CD14-positive monocyte (primary cell): ENCODE measurements at places on chromosomes 1 and 21. TPM values are rescaled to one million over a fixed set of nuclear protein-coding genes. Genes with fewer than 3 reads are reported as not detected.

DISP1 gene
- 0.34 TPM for polyA plus RNA-seq

DNA sequence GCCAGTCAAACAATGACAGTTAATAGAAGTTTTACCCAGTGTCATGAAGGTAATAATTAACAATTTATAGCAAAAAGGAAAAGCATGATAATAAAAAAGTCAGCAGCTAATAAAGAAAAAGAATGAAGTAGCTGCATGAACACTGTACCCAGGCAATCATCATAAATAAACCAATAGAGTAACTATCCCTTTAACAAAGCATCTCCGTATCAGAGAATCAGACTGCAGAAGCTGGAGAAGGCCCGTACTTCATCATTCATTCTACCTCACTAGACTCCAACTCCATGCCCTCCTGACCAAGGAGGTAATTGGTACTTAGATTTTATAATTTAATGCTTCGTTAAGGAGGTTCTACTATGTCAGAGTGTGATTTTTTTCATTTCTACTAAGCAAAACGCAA lies 140.5 kb downstream of the NEGR1 start:
- H3K27ac ChIP-seq, result no peak overlapping the region
- no peak for DNase-seq
- no peaks in the 10 kb centered on the region for H3K36me3 ChIP-seq
- no peaks in the 10 kb centered on the region for H3K4me1 ChIP-seq
- H3K4me3 ChIP-seq, result no peak overlapping the region
- no peaks in the 10 kb centered on the region for H3K27me3 ChIP-seq

DNA sequence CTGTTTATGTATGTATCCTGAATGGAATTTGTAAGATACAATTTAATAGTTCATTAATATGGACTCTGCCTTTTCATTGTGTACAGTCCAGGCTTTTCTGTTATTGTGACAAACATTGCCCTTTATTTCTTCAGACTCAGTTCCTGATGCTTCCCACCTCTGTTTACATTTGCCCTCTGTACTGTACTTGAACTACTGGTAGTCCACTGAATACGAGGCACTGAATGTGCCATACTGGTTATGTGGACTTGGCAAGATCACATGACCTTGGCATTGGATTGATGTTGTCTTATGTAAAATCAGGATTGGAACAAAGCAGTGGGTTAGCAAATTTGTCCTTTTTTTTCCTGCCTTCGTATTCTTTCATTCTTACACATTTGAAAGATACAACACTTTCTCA lies 27.8 kb downstream of the RALGPS2 start:
- no peaks in the 10 kb centered on the region for H3K27me3 ChIP-seq
- DNase-seq, result no peak
- H3K4me3 ChIP-seq, result no peak overlapping the region
- no peaks in the 10 kb centered on the region for H3K4me1 ChIP-seq
- H3K36me3 ChIP-seq, result no peaks in the 10 kb centered on the region

DYRK3 gene
- polyA plus RNA-seq, result 0.13 TPM in 1 of 2 replicates, not detected in the other

GRCh38 chr1:100613817-100614559 lies 76.0 kb downstream of the GPR88 start:
- H3K4me1 ChIP-seq, result no peaks in the 10 kb centered on the region
- no peak for DNase-seq
- H3K27ac ChIP-seq, result no peak overlapping the region
- H3K4me3 ChIP-seq, result no peak overlapping the region
- no peaks in the 10 kb centered on the region for H3K36me3 ChIP-seq
- no peaks in the 10 kb centered on the region for H3K27me3 ChIP-seq

DNA sequence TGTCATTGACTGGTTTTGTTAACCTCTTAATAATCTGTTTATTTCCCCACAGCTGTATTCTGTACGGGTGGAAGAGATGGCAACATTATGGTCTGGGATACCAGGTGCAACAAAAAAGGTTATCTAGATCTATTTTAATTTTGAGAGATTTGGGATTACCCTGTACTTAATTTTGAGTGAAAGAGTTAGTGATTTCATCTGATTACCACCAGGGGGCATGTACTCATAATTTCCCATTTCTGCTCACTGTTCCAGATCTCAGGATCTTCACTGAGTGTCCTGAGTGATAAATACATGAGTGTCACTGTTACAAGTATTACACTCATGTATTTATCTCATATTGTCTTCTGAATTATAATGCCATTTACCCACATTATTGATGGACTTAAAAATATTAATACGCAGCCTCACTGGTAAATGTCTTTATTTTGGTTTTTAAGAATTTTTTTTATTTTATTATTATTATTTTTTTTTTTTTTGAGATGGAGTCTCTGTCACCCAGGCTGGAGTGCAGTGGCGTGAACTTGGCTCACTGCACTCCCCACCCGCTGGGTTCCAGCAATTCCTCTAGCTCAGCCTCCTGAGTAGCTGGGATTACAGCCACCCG lies 27.4 kb downstream of the DTL start:
- peak; percentile 54 for DNase-seq
- H3K27me3 ChIP-seq, result no peaks in the 10 kb centered on the region
- no peak overlapping the region for H3K4me3 ChIP-seq
- no peaks in the 10 kb centered on the region for H3K4me1 ChIP-seq
- H3K36me3 ChIP-seq, result no peaks in the 10 kb centered on the region
- H3K27ac ChIP-seq, result no peak overlapping the region

DNA sequence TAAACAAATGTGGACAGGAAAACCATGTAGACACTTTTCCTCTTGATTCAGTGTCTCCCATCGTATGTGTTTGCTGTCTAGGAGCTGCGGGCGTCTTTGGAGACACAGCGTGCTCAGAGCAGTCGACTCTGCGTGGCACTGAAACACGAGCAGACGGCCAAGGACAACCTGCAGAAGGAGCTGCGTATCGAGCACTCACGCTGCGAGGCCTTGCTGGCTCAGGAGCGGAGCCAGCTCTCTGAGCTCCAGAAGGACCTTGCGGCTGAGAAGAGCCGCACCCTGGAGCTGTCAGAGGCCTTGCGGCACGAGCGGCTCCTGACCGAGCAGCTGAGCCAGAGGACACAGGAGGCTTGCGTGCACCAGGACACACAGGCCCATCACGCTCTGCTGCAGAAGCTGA lies 27.2 kb upstream of the DIP2A start:
- no peak for DNase-seq
- no peaks in the 10 kb centered on the region for H3K27me3 ChIP-seq
- peaks cover 49% of the 10 kb centered on the region for H3K36me3 ChIP-seq
- H3K4me1 ChIP-seq, result peaks cover 16% of the 10 kb centered on the region
- H3K27ac ChIP-seq, result peak overlapping the region; percentile 61

- no peaks in the 10 kb centered on the region for H3K4me1 ChIP-seq
- no peak overlapping the region for H3K27ac ChIP-seq
- no peak for DNase-seq
- H3K36me3 ChIP-seq, result no peaks in the 10 kb centered on the region
- no peak overlapping the region for H3K4me3 ChIP-seq
These were observed 47.5 kb upstream of the CSF3R start for GRCh38 chr1:36530261-36530660.

GRCh38 chr1:232046451-232047306 lies 420.1 kb downstream of the DISC1 start:
- H3K27ac ChIP-seq, result no peak overlapping the region
- H3K27me3 ChIP-seq, result no peaks in the 10 kb centered on the region
- no peak for DNase-seq
- H3K4me1 ChIP-seq, result peaks cover 10% of the 10 kb centered on the region

IL10 gene
- 15.8 and 68.1 TPM in 2 replicates for polyA plus RNA-seq

DNA sequence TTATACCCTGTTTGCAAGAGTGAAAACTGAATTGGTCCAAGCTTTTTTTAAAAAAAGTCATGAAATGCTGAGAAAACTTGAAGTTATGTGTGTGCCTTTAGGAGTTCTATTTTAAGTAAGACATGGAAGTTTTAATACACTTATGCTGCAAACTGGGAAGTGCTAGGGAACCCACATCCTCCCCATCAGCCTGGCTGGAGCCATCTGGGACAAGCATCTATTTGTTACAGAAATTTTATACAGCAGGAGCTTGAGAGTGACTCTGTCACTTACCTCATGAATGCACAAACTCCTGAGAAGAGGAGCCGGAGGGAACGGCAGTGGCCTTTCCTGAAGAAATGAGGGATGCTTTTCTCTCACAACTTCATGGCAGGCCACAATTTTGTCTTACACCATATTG lies 78.2 kb upstream of the SLC44A3 start:
- H3K27ac ChIP-seq, result peak overlapping the region; percentile 38
- peaks cover 43% of the 10 kb centered on the region for H3K4me1 ChIP-seq
- DNase-seq, result no peak
- H3K36me3 ChIP-seq, result no peaks in the 10 kb centered on the region

L1TD1 gene
- polyA plus RNA-seq, result 0.09 TPM in 1 of 2 replicates, not detected in the other

GRCh38 chr21:29888437-29888836 lies 51.4 kb downstream of the GRIK1 start:
- H3K36me3 ChIP-seq, result no peaks in the 10 kb centered on the region
- no peak for DNase-seq

DNA sequence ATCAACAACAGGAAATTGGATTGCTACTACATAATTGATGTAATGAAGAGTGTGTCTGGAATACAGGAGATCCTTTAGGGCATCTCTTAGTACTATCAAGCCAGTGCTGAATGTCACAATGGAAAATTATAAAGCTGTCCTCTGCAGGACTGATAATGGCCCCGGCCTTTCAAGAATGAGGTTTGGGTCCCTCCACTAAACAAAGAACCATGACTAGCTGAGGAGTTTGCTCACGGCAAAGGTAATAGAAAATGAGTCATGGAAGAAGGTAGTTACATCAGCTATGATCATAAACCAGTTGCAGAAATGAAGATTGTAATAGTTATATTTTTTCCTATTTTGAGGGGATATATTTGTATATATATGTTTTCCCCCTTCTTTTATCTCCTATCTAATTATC lies 145.8 kb downstream of the KCNJ6 start:
- DNase-seq, result no peak
- no peak overlapping the region for H3K27ac ChIP-seq
- H3K4me1 ChIP-seq, result no peaks in the 10 kb centered on the region
- no peaks in the 10 kb centered on the region for H3K27me3 ChIP-seq

DNA sequence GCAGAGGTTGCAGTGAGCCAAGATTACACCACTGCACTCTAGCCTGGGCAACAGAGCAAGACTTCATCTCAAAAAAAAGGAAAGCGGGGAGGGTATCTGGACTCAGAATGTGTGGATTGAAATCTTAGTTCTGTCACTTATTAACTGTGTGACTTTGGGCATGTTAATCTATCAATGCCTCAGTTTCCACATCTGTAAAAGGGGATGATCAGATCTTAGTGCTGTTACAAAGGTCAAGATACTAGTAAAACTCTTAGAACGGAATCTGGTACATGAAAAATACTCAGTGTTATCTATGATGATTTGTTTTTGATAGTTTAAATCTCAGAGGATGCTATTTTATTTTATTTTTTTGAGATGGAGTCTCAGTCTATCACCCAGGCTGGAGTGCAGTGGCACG lies 10.5 kb downstream of the FAM76A start:
- no peaks in the 10 kb centered on the region for H3K4me1 ChIP-seq
- peaks cover 49% of the 10 kb centered on the region for H3K36me3 ChIP-seq
- H3K27ac ChIP-seq, result no peak overlapping the region
- H3K27me3 ChIP-seq, result no peaks in the 10 kb centered on the region

- H3K4me3 ChIP-seq, result no peak overlapping the region
- H3K27me3 ChIP-seq, result no peaks in the 10 kb centered on the region
- no peaks in the 10 kb centered on the region for H3K4me1 ChIP-seq
These were observed 36.1 kb downstream of the RUNX3 start for GRCh38 chr1:24894002-24894401.

CELA2A gene
- not detected in 2 replicates for polyA plus RNA-seq

HUNK gene
- polyA plus RNA-seq, result not detected

DNA sequence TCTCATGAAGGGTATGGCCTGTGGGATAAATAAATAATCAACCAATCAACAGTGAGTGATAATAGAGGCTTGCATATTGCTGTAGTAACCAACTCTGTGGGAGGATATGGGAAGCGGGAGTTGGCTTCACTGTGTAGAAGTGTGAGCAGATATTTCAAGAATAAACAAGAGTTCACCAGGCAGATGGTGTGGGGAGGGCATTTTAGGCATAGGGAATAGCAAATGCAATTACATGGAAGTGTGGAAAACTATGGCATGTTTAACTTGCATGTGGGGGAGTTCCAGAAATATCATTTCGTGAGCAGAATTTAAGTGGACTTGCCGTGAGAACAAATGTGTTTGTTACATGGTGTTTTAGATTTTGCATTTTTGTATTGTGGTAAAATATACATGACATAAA lies 95.2 kb downstream of the SPATA46 start:
- H3K4me3 ChIP-seq, result no peak overlapping the region
- H3K27ac ChIP-seq, result no peak overlapping the region
- H3K27me3 ChIP-seq, result no peaks in the 10 kb centered on the region
- no peaks in the 10 kb centered on the region for H3K4me1 ChIP-seq

GRCh38 chr1:162561616-162562469 lies at the start of gene UAP1:
TSS of gene UAP1 (plus strand) at chr1:162561722. CDS start at chr1:162566069, 4,347 bp downstream.
- H3K36me3 ChIP-seq, result no peaks in the 10 kb centered on the region
- no peaks in the 10 kb centered on the region for H3K27me3 ChIP-seq
- peak within 1 kb of the TSS; percentile 86 for H3K4me3 ChIP-seq

THEM5 gene
- not detected for polyA plus RNA-seq

GRCh38 chr1:112257043-112257835 lies 138.8 kb upstream of the CTTNBP2NL start:
- no peaks in the 10 kb centered on the region for H3K27me3 ChIP-seq
- H3K27ac ChIP-seq, result no peak overlapping the region
- H3K36me3 ChIP-seq, result no peaks in the 10 kb centered on the region
- no peak overlapping the region for H3K4me3 ChIP-seq

SPRR1B gene
- not detected in 2 replicates for polyA plus RNA-seq

- H3K27ac ChIP-seq, result peak overlapping the region; percentile 93
- H3K36me3 ChIP-seq, result peaks cover 17% of the 10 kb centered on the region
- peak; percentile 20 for DNase-seq
- peaks cover 31% of the 10 kb centered on the region for H3K4me1 ChIP-seq
- peak overlapping the region; percentile 95 for H3K4me3 ChIP-seq
These were observed 836 bp upstream of the PRCC start for GRCh38 chr1:156766298-156767100.

DNA sequence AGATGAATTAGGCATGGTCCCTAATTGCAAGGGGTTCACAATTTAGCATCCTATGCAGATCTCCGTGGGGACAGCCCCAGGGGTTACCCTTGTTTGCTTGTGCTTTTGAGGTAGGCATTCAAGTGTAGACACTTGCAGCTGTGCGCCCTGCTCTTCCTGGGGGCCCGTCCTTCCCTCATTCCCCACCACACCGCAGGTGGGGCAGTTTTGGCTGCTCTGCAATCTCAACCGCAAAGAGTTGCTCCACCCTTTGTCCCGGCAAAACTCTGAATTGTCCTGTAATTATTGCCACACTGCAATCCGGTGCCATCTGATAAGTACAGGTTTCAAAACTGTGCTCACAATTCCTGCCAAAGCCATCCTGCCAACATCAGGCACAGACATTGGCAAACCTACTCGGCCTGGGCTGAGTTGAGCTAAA lies 65.4 kb upstream of the LYST start:
- H3K27me3 ChIP-seq, result no peaks in the 10 kb centered on the region
- peak overlapping the region; percentile 77 for H3K27ac ChIP-seq
- DNase-seq, result peak; percentile 21
- H3K36me3 ChIP-seq, result no peaks in the 10 kb centered on the region

- no peaks in the 10 kb centered on the region for H3K36me3 ChIP-seq
- H3K27ac ChIP-seq, result no peak overlapping the region
- H3K4me1 ChIP-seq, result no peaks in the 10 kb centered on the region
- no peaks in the 10 kb centered on the region for H3K27me3 ChIP-seq
- H3K4me3 ChIP-seq, result no peak overlapping the region
These were observed 139.7 kb downstream of the CYYR1 start for GRCh38 chr21:26433386-26433785.

GRCh38 chr1:115082949-115083348 lies 6.4 kb downstream of the TSPAN2 start:
- H3K27ac ChIP-seq, result no peak overlapping the region
- no peaks in the 10 kb centered on the region for H3K36me3 ChIP-seq
- peaks cover 3% of the 10 kb centered on the region for H3K4me1 ChIP-seq
- no peak for DNase-seq

- H3K36me3 ChIP-seq, result peaks cover 6% of the 10 kb centered on the region
- H3K4me3 ChIP-seq, result no peak overlapping the region
- peaks cover 35% of the 10 kb centered on the region for H3K4me1 ChIP-seq
These were observed 45.7 kb downstream of the CAPZB start for GRCh38 chr1:19439464-19440171.
